NCI-H524 (cell line): ENCODE measurements at places on chromosomes 6 and 20.

DNA sequence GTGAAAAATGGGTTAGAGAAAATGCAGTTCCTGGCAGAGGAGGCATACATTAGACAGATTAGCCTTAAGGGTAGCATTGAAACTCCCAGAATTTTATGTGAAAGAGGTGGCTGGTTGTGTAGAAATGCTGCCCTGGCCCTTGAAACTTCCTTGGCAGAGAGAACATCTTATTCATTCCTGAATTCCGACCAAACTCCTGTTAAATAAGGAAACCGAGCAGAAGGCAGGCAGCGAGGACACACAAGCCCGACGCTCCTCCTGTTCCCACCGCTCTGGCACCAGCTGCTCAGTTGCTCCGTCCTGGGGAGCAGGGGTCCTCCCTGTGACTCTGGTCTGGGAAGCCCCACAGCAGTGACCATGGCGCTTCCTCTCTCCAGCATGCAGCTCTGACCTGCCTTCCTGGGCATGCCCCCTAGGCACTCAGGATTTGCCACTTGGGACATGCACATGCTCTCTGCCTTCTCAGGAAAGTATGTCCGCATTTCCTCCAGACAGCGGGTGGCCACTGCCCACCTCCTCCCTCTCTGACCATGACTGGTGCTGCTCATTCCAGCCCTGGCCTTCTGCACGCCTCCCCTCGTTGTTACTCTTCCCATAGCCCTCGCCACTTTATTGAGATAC, 35.2 kb upstream of the CLDN20 start:
- no peak for DNase-seq

- no peak for DNase-seq
Measured at GRCh38 chr6:144681334-144681733, 396.2 kb downstream of the UTRN start.

DNA sequence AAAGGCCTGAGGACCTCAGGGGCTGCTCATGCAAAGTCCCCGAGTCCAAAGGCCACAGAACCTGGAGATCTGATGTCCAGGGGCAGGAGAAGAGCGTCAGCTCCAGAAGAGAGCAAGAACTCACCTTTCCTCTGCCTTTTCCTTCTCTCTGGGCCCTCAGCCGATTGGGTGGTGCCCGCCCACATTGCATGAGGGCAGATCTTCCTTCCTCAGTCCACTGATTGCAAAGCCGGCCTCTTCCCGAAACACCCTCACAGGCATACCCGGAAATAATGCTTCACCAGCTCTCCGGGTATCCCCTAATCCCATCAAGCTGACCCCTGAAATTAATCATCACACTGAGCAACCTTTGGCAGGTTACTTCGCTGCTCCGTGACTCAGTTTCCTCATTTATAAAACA, 33.4 kb downstream of the SPDEF start:
- no peak for DNase-seq

GRCh38 chr6:73797861-73798260, 101.9 kb downstream of the CD109 start:
- no peak for DNase-seq

- DNase-seq, result no peak
Measured at GRCh38 chr20:45138561-45139300, 14.5 kb upstream of the WFDC12 start.

DNA sequence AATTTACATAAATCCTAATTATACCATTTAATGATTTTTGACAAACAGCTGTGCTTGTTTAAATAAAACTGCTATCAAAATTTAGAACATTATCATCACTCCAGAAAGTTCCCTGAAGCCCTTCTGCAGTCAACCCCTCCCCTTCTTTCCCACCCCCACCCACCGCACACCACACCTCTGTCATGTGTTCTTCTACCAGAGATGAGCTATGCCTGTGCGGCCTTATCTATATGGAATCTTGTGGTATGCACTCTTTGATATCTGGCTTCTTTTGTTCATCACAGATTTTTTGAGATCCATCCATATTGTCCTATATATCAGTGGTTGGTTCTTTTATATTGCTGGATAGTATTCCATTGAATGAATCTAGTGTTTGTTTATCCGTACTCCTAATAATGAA, 7.2 kb downstream of the MYLIP start:
- DNase-seq, result no peak

GRCh38 chr6:113329942-113330635, 527.1 kb upstream of the MARCKS start:
- DNase-seq, result no peak

DNA sequence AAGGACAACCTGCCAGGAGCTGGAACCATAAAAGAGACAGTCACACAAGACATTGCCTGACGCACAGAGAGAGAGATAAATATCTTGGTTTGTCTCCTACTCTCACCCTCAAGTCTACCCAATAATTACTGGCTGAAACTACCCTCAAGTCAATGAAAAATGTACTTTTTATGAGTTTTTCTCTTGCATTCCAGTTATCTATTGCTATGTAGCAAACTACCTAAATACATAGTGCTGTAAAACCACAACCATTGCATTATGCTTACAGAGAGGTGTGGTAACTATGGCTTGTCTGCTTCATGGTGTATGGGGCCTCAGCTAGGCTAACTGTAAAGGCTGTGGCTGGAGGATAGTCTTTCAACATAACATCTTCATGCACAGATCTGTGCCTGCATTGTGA, 247.8 kb downstream of the HAO1 start:
- no peak for DNase-seq

- peak; percentile 43 for DNase-seq
Measured at GRCh38 chr6:17035257-17036064, 66.4 kb upstream of the STMND1 start.

DNA sequence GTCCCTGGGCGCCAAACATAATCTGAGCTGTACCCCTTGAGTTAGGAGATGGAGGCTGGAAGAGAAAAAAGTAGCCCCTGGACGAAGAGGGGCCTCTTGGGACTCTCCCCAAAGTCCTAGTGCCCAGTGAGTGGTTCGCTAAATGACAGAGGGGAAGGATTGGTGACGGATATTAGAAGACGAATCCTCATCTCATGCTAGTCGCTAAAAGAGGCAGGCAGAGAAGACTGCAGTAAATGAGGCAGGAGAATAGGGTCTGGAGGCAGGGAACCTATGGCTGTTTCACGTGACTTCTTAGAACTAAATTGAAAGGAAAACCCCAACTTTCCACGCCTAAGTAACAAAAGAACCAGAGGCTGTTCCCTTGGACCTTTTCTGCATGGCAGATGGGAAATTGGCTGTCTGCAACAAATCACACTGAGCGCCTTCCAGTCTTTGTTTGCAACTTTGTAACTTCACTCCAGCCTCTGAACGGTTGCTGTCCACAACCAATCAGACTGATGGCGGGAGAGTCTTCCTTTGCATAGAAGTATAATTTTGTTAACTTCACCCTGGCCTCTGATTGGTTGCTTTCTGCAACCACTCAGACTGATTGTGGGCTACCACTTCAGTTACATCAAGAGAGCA, 731 bp upstream of the RBL1 start:
- no peak for DNase-seq

DNA sequence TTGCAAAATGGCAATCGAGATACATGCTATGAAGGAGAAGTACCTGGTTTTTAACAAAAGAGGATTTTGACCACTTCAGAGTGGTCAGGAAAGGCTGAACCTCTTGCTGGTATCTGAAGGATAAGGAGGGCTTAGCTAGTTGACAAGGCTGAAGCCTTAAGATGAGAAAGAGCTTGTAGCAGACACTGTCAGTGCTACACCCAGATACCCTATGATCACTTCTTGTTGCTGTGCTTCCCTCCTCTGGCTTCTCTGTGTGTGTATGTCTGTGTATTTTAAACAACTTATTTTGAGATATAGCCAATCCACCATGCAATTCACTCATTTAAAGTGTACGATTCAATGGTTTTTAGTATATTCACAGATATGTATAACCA, 38.9 kb upstream of the TGM2 start:
- no peak for DNase-seq

GRCh38 chr6:158680015-158680414, 30.2 kb downstream of the SYTL3 start:
- DNase-seq, result no peak

DNA sequence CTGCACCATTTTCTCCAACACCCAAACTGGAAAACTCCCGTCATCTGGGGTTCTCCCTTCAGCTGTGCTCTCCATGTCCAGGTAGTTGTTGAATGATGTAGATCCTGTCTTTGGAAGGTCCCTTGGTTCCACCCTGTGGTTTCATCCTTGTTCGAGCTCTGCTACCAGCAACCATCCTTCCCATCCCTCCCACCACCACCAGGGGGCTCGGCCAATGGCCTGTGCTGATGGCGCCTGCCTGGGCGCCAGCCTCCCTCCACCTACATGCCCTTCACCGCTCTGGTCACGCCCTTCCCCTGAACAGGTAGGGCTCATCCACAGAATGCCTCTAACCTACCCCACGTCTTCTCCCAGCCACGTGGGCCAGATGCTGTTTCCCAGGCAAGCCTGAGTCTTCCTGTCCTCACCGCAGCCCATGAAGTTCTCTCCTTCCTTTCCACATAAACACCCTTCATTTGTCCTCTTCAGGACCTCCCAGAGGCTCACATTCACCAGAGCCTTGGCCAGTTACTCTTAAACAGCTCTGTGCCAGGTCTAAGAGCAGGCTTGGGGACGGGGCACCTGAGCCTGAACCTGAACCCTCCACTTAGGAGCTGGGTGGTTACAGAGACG, 75.1 kb upstream of the DUSP22 start:
- no peak for DNase-seq

DNA sequence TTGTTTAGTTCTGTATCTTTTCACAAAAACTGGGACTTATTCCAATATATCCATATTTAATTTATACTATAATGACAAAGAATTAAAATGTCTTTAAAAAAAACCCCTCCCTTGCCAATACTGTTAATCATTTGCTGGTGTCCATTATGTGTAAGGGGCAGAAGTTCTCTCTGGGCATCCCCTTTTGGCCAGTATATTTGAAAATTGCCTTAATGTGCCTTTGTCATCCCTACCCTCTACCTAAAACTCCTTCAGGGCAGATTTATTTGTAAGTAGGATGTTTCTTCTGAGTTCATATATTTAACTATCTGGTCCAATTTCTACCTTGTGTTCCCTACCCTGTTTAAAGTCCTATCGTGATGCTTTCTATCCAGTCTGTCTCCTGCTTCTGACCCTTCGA, 62.9 kb downstream of the ARHGAP18 start:
- no peak for DNase-seq

DNA sequence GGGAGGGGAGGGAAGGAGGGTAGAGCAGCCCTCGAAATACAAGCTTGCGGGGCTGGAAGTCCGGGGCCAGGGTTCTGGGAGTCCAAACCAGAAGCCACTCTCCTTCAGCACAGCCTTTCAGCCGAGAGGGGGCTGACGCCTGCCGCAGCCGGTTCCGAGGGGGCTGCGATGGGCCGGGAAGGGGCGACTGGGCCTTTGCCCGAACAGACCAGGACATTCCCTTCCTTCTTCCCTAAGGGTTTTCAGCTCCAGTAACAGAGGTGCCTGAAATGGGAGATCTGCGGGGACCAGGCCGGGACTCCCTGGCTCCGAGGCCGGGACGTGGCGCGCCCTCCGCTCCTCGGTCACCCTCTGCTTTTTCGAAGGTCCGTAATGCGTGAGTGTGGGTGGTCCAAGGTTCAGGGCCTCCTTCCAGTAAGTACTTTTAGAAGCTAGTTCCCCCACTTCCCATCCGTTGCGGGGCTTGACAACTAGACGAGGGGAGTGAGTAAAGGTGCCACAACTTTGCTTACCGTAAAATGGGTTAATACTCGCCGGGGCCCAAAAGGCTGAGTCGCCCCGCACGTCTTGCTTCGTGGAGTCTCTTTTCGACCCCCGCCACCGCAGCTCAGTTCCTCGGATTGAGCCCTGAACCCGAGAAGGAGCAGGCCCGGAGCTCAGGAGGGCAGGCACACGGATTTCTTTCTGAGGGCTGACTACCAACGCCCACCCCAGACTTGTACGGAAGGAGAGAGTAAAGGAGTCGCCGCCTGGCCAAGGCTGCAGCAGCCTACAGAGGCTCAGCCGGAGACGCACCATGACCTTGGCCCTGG, 2.9 kb upstream of the OLIG3 start:
- no peak for DNase-seq

- DNase-seq, result no peak
Measured at GRCh38 chr6:148451690-148452089, 109.1 kb downstream of the SASH1 start.

DNA sequence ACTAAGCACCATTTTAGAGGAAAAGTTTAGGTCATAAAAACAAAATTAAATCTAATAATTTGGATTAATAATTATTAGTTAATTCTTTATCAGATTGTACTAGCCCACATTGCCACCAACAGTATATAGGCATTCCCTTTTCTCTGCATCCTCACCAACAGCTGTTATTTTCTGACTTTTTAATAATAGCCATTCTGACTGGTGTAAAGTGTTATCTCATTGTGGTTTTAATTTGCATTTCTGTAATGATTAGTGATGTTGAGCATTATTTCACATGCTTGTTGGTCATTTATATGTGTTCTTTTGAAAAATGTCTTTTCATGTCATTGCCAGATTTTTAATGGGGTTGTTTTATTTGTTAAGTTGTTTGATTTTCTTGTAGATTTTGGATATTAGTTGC, 319.1 kb upstream of the SYNCRIP start:
- no peak for DNase-seq

- no peak for DNase-seq
Measured at GRCh38 chr6:32943864-32944649, 3.2 kb upstream of the HLA-DMB start.

GRCh38 chr6:72213654-72214053, 327.3 kb downstream of the RIMS1 start:
- no peak for DNase-seq
